IMR-90 (cell line): ENCODE measurements at places on chromosomes 13 and 19. TPM values are rescaled to one million over a fixed set of nuclear protein-coding genes. Genes with fewer than 3 reads are reported as not detected.

Gene MBD3L2
- total RNA-seq = not detected in 2 replicates

Gene METTL21C
- not detected in 2 replicates for total RNA-seq

Gene RTBDN
- total RNA-seq = not detected in 2 replicates

Gene KLK8
- not detected in 2 replicates for total RNA-seq

Gene B3GNT3
- not detected in 2 replicates for total RNA-seq

Gene KIR3DL1
- total RNA-seq = not detected in 2 replicates

Gene PNMA8B
- total RNA-seq = under 0.01 and 0.18 TPM in 2 replicates

Gene MISP3
- under 0.01 TPM in 2 replicates for total RNA-seq

Gene VSTM2B
- not detected in 2 replicates for total RNA-seq

Gene CEACAM3
- not detected in 2 replicates for total RNA-seq

Gene PCDH17
- under 0.01 TPM in 1 of 2 replicates, not detected in the other for total RNA-seq

Gene FLT3
- total RNA-seq = not detected in 2 replicates

Gene VAV1
- total RNA-seq = not detected in 2 replicates

Gene ZSCAN4
- not detected in 2 replicates for total RNA-seq

Gene CCNA1
- total RNA-seq = not detected in 2 replicates

Gene TMEM150B
- not detected in 2 replicates for total RNA-seq

Gene CACNA1A
- 5.3 and 5.9 TPM in 2 replicates for total RNA-seq

Gene ATP1A3
- total RNA-seq = under 0.01 TPM in 2 replicates

Gene ZNF888
- 6.1 TPM in 2 replicates for total RNA-seq

Gene WDR87
- total RNA-seq = not detected in 2 replicates

Gene PSG1
- total RNA-seq = 0.90 and 1.1 TPM in 2 replicates

Gene SBK2
- total RNA-seq = not detected in 2 replicates

Gene SGCG
- total RNA-seq = under 0.01 TPM in 1 of 2 replicates, not detected in the other

Gene SLC8A2
- not detected in 2 replicates for total RNA-seq

Gene ATP8A2
- total RNA-seq = 0.18 and 0.28 TPM in 2 replicates

Gene SGTA
- total RNA-seq = 17.4 and 20.6 TPM in 2 replicates

Gene ZNF583
- 5.4 and 6.9 TPM in 2 replicates for total RNA-seq

Gene MEDAG
- 0.28 and 0.36 TPM in 2 replicates for total RNA-seq

Gene TMEM255B
- total RNA-seq = 0.36 and 0.83 TPM in 2 replicates

Gene TPP2
- total RNA-seq = 52.9 and 62.2 TPM in 2 replicates

Gene ZNF223
- 6.1 and 16.5 TPM in 2 replicates for total RNA-seq

Gene DMAC2
- 50.8 and 52.5 TPM in 2 replicates for total RNA-seq

Gene ONECUT3
- total RNA-seq = not detected in 2 replicates

Gene ZNF557
- total RNA-seq = 16.9 and 21.1 TPM in 2 replicates

Gene FUT6
- not detected in 2 replicates for total RNA-seq

Gene C1QTNF9
- total RNA-seq = under 0.01 and 0.18 TPM in 2 replicates

Gene CD22
- total RNA-seq = 0.18 TPM in 1 of 2 replicates, not detected in the other

Gene NCR1
- total RNA-seq = not detected in 2 replicates

Gene FLT1
- total RNA-seq = 10.0 and 10.4 TPM in 2 replicates

Gene PTGER1
- total RNA-seq = 0.28 and 0.54 TPM in 2 replicates

Gene FREM2
- total RNA-seq = not detected in 2 replicates

Gene BRME1
- 0.18 and 0.28 TPM in 2 replicates for total RNA-seq
